ENCODE measurements at places on chromosomes 12 and 14.

- DNase-seq, result no peak
Measured at GRCh38 chr12:68158432-68158831, 1.1 kb downstream of the IFNG start.

DNA sequence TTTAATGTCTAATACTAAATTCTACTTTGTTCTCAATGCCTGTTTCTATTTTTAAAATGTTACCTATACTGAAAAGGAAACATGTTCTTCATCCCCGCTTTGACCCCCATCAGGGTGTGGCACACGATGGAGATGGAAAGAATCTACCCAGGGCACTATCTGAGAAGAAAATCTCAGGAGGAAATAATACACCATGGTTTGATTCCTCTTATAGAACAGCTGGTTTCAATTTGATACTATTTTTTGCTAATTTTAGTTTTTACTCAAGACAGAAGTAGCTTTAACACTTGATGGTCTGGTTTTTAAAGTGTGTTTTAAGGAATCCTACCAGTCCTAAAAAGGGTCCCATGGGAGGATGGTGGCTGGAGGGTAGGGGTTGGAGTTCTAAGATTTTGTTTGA, 56.7 kb downstream of the PPM1H start:
- no peak for DNase-seq

- DNase-seq, result no peak
Measured at GRCh38 chr14:69413483-69413882, 15.0 kb downstream of the SLC39A9 start.

DNA sequence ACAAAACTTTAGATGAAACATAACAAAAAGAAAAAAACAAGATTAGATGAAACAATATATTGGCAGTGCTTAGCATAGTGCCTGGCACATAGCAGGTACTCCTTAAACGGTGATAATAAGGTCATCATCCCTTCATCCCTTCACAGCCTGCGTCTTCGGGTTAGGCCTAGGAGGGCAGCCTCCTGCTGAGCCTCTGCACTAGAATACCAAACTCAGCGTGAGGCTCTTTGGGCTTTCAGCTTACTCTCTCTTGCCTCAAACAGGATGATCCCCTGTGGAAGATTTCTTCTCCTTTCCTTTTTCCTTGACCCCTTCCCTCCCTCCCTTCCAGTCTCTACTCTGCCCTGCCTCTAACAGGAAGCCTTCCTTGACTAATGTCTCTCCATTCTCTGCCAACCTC, 14.4 kb upstream of the FIGNL2 start:
- DNase-seq, result no peak

GRCh38 chr12:115873451-115874082, 403.9 kb downstream of the MED13L start:
- no peak for DNase-seq

GRCh38 chr12:20369305-20370013, 1.1 kb downstream of the PDE3A start:
- DNase-seq, result no peak

GRCh38 chr12:47071241-47071852, 8.1 kb upstream of the PCED1B start:
- no peak for DNase-seq

DNA sequence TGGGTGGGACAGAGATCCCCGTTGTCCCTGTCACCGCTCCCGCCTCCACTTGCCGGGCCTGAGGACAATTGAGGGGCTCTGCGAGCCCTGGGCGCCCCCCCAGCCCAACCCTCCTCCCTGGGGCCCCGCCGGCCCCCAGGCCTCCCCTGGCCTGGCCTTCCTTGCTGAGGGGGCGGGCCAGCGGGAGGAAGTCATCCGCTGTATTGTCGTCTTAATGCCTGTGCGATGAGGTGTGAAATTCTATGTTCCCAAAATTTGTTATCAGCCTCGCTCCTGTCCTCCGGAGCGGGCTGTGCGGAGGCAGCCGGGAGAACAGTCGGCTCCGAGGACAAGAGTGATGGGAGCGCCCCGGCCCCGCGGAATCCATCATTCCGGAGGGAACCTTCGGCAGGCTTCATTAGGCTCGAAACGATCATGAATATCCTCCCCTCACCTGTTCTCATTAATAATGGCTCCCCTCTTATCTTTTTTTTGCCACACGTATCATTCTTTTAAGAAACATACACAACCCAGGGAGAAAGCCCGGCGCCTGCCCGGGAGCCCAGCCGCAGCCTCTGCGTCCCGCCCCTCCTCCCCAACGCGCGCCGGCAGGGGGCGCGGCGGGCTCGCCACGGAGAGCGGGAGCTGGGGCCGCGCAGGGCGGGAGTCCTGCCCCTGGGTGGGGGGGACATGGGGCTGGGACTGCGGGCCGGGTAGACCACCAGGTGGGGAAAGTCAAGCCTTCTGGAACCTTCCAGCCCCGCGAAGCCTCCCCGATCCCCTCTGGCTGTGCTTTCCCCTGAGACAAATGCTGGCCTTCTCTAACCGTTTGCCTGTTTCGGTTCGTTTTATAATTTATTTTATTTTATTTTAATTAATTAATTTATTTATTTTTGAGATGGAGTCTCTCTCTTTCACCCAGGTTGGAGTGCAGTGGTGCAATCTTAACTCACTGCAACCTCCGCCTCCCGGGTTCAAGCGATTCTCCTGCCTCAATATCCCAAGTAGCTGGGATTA, 17.1 kb upstream of the DLK1 start:
- DNase-seq, result no peak

- no peak for DNase-seq
Measured at GRCh38 chr12:108853981-108854446, 3.4 kb downstream of the SSH1 start.

DNA sequence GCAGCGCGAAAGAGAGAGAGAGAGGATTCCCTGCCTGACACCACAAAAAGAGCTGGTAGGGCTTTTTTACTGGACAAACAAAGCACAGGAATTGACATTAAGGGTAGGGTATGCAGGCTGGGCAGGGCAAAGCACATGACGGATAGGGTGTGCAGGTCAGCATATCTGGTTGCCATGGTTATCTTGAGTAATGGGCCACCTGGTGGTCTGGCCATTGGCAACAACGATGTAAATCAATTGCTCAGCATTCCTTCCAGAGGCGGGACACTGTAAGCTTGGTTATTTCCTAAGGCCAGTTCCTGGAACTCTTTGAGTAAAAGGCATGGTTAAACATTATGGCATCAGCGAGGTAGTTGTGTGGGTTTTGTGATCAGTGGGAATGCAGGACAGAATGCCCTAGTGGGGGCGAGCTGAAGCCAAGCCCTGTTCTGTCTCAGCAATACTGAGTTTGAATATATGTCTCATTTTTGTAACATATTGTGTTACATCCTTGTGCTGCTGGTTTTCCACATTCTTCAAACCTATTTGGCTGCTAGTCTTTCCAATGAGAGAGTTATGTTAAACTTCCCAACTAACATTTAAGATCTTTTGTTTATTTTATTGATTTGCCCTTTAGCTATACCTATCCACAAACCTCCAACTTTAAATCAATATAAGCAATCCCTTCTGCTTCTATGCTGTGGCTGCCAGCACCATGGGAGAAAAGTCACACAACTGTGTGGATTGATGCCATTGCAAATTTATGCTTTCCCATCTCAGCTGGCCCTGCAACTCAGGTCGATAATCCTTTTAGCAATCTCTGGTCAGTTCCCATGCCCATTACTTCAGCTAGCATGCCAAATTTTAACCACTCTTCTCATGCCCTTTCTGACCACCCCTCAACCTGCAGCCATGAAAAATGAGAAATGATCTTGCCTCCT, 396.7 kb upstream of the PDE3A start:
- no peak for DNase-seq

DNA sequence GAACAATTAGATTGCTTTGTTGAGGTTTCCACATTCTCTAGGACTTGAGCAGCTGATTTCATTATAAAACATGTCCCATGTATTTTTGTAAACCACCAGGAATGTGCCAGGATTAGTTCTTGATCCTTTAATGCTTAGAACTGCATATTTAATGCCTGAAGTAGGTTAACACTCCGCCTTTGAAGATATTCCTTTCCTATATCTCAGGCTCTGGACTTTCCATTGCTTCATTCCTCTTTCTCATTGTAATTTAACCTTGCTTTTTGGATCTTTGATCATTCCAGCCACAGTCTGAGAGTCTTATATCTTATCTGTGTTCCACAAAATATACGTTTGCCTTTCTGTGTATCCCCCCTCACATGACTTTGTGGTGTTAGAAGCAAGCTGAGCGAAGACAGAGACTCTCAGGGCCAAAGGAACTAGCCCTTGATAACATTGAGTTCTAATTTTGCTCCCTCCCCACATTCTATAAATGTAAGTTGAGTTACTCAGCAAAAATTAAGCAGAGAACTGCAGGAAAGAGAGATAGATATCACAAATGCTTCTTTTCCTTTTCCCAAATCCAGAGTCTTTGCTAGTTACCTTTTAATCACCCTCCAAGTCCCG, 2.4 kb upstream of the CLEC1B start:
- DNase-seq, result no peak

DNA sequence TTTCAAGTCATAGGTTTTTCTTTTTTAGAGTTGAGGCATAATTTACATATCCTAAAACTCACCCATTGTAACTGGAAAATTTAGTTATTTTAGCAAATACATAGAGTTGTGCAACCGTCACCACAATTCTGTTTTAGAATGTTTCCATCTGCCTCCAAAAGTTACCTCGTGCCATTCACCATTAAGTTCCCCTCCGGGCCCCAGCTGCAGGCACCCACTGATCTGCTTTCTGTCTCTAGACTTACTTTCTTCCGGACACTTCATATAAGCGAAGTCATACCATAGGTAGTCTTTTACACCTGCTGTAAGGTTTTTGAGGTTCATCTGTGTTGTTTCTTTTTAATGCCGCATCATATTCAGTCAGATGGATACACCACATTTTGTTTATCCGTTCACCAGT, 28.7 kb downstream of the PPP2R5C start:
- DNase-seq, result no peak

- no peak for DNase-seq
Measured at GRCh38 chr12:66047411-66048021, 83.0 kb downstream of the LLPH start.

GRCh38 chr14:81684696-81685095, 151.0 kb upstream of the SEL1L start:
- DNase-seq, result no peak

DNA sequence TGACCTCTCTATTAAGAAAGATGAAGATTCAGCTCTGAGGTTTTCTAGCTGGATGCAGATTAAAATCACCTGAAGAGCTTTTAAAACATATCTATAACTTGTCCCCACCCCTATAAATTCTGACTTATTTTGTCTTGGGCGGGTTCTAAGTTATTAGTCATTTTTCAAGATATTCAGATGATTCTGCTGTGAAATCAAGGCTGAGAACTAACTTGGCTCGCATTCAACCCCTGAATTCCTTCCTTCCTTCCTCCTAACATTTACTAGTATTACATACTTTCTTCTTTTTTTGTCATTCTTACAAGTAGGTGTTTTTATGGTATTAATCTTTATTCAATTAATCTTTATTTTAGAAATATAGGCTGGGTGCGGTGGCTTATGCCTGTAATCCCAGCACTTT, 55.4 kb downstream of the SSPN start:
- DNase-seq, result no peak
